ENCODE measurements at places on chromosomes 7 and 10. TPM values are rescaled to one million over a fixed set of nuclear protein-coding genes. Genes with fewer than 3 reads are reported as not detected.

The ANKRD30A gene
- total RNA-seq = not detected

The FAM25G gene
- not detected for total RNA-seq

The BLOC1S2 gene
- total RNA-seq = 62.8 TPM

The IGFBP3 gene
- 33.7 TPM for total RNA-seq

The ZC3HAV1L gene
- 7.1 TPM for total RNA-seq

The KNDC1 gene
- 2.3 TPM for total RNA-seq

The GIMAP1 gene
- total RNA-seq = not detected

The ANLN gene
- 15.7 TPM for total RNA-seq

The ERVW-1 gene
- total RNA-seq = not detected

The CALML5 gene
- not detected for total RNA-seq

The VWA2 gene
- total RNA-seq = 0.58 TPM

The CLCN1 gene
- total RNA-seq = not detected

The SOSTDC1 gene
- total RNA-seq = 0.15 TPM

The ZNF800 gene
- 13.7 TPM for total RNA-seq

The RAMP3 gene
- total RNA-seq = 0.58 TPM

The APBB1IP gene
- total RNA-seq = 6.3 TPM

The INMT gene
- total RNA-seq = 20.8 TPM

The TMEM196 gene
- total RNA-seq = not detected

The METTL27 gene
- 36.6 TPM for total RNA-seq

The HGF gene
- 80.7 TPM for total RNA-seq

The KLF14 gene
- total RNA-seq = under 0.01 TPM

The MPP7 gene
- total RNA-seq = 0.29 TPM

The SORCS1 gene
- not detected for total RNA-seq

The HILPDA gene
- total RNA-seq = 19.0 TPM

The TFPI2 gene
- total RNA-seq = 14.5 TPM

The AKR1C8 gene
- not detected for total RNA-seq

The NFE2L3 gene
- total RNA-seq = 1.2 TPM

The PIP4K2A gene
- total RNA-seq = 56.6 TPM

The CYP2W1 gene
- not detected for total RNA-seq
